ENCODE measurements at places on chromosomes 7 and 10. TPM values are rescaled to one million over a fixed set of nuclear protein-coding genes. Genes with fewer than 3 reads are reported as not detected.

- no peak for DNase-seq
Observed at GRCh38 chr7:49883933-49884332, 110.5 kb downstream of the VWC2 start.

DNA sequence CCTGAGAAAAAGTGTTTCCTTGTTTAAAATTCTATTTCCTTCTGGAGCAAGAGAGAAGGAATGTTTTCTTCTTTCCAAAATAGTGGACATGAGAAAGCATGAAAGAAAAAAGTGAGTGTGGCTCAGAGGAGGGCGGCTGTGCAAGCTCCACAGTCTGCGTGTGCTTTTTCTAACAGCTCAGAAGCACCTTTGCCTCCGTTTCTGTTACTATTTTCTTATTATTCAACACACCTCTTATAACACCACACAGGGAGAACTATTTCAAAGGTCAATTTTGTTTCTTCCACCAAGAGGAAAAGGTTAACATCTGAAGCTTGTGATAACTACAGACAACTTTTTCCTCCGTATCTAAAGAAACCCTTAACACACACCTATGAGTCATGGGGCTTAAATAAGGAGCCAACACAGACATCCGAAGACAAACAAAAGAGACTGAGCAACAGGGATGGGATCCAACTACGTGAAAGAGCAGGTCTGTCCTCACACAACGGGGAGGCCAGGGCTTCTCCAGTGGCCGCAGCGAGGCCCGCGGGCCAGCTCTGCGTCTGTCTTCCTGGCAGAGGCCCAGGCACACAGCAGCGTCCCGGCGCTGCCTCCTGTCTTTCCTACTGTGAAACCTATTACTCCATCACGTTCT lies 36.2 kb upstream of the NCAPG2 start:
- no peak for DNase-seq

DNA sequence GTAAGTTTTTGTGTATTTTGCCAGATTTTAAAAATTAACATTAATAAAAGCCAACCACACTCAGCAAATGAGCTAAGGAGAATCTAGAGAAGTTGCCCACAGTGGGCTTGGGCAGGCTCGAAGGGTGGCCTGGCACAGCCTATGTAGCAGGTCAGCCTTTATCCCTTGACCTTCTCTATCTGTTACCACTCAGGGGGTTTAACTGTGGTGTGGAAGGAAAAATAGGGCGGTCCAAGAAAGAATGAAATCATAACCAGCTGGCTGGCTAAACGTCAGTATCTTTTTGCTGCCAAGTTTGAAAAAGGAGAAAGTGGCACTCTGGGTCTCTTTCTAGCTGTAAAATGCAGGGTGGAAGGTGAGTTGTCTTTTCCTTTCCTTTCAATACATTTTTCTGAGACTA lies 130.3 kb upstream of the ASAH2 start:
- DNase-seq: no peak

GRCh38 chr10:29846881-29847280 lies 212.1 kb upstream of the SVIL start:
- no peak for DNase-seq

- DNase-seq: no peak
Observed at GRCh38 chr7:149887311-149887710, 13.5 kb downstream of the ATP6V0E2 start.

DNA sequence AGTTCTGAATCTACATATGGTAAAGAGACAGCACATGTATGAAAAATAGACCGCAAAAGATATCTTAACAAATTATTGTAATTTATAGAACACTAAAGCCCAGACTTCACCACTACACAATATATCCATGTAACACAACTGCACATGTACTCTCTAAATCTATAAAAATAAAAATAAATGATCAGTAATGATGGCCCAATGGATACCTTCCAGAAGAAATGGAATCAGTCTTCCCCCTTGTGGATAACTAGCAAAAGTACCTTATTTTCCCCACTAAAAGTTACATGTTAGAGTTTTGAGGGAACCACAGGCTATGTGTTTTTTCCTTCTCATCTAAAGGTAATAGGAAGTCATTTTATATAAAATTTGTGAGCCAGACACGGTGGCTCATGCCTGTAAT lies 25.7 kb downstream of the C7orf25 start:
- no peak for DNase-seq

DNA sequence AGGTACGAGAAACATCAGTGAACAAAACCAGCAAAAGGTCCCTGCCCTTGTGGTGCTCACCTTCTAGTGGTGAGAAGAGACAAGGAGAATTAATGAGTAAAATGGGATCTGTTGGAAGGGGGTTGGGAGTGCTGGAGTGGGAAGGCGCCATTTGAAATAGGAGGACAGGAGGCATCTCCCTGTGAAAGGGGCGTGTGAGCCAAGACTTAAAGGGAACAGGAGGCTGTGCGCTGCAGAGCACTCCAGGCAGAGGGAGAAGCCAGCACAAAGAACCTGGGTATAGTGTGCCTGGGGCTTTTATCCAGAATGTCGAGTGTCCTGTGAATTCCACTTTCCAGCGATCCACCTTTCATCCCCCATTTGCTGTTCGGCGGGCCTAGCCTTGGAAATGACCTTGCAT lies 497.9 kb upstream of the GALNT17 start:
- no peak for DNase-seq

GRCh38 chr7:7257899-7258692 lies 75.8 kb downstream of the C1GALT1 start:
- peak; percentile 19 for DNase-seq

GRCh38 chr7:94957061-94957460 lies 49.7 kb downstream of the PPP1R9A start:
- no peak for DNase-seq

DNA sequence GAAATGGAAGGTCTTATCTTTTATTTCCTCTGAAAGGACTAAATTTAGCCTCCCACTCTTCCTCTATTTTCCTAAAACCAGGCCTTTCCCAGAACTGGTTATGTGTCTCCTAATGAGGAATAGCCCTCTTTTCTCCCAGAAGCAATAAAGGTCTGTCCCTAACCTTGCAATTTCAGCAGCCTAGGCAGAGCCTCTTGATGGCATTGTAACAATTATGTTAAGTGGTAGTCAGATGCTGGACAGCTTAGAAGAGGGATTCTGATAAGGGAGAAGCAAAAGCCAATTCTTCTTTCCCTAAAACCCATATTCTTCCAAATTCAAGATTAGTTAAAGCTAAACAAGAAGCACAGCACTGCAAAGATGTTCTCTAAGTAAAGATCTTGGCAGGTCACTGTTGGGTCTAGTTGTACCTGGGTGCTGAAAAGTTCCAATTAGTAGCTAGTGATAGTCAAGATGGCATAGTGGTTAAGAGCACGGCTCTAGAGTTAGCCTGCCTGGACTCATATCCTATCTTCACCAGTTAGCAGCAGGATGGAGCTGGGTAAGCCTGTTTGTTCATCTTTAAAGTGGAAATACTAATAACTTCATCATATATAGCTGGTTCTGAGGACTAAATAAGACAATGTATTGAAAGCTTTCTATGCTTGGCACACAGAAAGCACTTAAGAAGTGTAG lies 14.3 kb upstream of the KCNIP2 start:
- DNase-seq: no peak

DNA sequence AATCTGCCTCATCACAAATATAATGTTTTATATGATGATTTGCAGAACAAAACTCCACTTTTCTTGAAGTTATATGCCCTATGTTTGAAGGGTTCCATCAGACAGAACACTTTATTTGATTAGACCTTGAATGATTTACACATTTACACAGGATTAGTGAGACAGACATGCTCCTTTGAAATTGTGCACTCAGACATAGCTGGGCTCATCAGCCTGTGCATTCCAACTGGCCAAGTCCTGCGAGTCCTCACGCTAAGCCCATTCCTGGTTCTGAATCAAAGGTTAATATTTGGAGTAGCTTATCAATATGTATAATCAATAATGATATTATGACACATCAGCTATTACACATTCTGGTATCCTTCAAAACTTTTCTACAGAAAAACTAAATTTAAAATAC lies 173.6 kb downstream of the MBL2 start:
- no peak for DNase-seq

- DNase-seq: no peak
Observed at GRCh38 chr10:126373972-126374371, 14.3 kb downstream of the ADAM12 start.

DNA sequence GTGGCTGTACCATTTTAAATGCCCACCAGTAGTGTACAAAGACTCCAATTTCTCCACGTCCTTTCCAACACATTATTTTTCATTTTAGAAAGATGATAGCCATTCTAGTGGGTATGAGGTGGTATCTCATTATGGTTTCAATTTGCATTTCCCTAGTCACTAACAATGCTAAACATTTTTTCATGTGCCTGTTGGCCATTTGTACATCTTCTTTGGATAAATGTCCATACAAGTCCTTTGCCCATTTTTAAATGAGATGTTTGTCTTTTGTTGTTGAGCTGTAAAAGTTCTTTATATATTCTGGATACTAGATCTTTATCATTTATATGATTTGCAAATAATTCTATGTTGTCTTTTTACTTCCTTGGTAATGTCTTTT lies 18.9 kb upstream of the BPGM start:
- no peak for DNase-seq

DNA sequence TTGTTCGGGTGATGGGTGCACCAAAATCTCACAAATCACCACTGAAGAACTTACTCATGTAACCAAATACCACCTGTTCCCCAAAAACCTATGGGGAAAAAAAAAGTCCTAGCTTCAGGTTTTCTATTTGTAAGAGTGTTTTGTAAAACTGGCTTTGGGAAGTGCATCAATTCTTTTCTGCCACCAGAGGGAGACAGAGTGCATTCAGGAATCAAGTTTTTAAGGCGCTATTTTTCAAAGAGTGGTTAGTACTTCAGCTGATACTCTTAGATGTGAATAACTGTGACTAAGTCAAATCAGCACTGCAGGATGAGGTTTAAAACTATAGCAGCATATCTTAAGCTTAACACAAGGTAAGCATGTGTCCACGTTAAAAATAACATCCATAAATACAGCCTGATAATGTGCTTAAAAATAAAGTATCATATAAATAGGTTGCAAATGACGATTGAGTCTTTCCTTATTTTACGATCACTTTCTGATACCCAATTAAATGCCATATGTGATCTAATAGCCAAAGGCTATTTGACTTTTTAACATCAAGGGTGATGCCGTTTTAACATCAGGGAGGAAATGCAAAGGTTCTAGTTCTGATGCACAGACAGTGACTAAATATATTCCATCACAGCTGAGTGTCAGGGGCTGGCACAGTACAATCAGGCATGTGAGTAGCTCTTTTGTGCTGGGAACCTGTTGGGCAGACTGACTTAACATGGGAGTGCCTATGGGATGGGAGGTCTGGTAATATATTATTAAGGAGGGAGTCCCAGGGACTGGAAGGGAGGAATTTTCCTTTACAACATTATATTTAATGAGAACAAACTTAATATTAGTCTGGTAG lies 10.6 kb upstream of the LYZL2 start:
- DNase-seq: peak; percentile 71

DNA sequence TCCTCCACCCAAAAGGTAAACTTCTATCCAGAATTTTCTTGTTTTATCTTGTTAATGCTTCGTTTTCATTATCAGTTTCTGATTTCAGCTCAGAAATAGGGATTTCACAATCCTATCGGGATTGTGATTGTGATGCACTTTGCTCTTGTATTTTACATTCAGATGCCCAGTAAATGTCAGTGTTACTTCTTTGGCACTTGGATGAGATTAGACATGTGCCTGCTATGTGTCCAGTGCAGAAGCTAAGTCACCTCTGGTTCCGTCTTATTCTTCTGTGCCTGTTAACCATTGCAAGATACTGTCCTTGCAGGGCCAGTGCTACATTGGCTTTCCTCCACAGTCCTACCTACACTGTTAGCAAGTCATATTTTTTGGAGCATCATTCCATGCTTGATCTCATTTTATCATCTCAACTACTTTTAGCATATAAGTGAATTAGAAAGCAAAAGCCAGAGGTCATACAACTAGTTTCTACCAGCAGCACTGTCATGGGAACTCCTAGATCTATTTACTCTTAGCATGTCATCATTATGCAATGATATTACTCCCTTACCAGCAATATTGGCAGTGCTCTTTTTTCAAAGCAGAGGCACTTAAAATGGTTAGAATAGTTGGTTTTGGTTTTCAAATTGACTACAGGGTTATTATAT lies 26.7 kb downstream of the ZNF277 start:
- DNase-seq: no peak

- no peak for DNase-seq
Observed at GRCh38 chr10:24091256-24091655, 117.7 kb upstream of the KIAA1217 start.

- no peak for DNase-seq
Observed at GRCh38 chr10:47415520-47416304, 31.6 kb upstream of the ZNF488 start.

Gene HMX2
- 1.5 TPM for polyA plus RNA-seq

Gene PLEKHS1
- polyA plus RNA-seq: 0.30 TPM

Gene ZNF727
- 0.62 TPM for polyA plus RNA-seq

Gene IFIT1
- polyA plus RNA-seq: 18.0 TPM

Gene PPP1R3C
- polyA plus RNA-seq: 42.3 TPM

Gene ZNF316
- 45.1 TPM for polyA plus RNA-seq

Gene GLI3
- polyA plus RNA-seq: 16.8 TPM

Gene SPAG6
- polyA plus RNA-seq: 2.2 TPM

Gene REPIN1
- 123 TPM for polyA plus RNA-seq

Gene NRCAM
- polyA plus RNA-seq: 24.8 TPM

Gene ANKRD30A
- polyA plus RNA-seq: not detected

Gene HPS6
- polyA plus RNA-seq: 15.9 TPM

Gene HOXA7
- polyA plus RNA-seq: 28.6 TPM

Gene LZTS2
- 80.1 TPM for polyA plus RNA-seq
